ENCODE measurements at places on chromosomes 7 and 10.

DNA sequence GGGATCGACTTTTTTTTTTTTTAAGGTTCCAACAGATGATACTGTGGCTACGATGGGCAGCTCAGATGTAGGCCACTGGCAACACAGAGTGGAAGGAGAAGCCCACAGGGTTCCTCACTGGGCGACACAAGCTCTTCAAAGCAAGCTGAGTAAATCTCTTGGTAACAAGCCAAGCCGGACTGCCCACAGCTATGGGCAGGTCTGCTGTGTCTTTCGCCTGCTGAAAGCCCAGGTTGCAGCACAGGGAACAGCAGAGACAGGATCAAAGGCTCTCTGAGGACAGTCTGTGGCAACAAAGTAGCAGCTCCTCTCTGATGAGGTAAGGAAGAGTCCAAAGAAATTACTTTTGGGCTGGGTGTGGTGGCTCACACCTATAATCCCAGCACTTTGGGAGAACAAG lies 83.6 kb downstream of the KCNMA1 start:
- no peak for DNase-seq

DNA sequence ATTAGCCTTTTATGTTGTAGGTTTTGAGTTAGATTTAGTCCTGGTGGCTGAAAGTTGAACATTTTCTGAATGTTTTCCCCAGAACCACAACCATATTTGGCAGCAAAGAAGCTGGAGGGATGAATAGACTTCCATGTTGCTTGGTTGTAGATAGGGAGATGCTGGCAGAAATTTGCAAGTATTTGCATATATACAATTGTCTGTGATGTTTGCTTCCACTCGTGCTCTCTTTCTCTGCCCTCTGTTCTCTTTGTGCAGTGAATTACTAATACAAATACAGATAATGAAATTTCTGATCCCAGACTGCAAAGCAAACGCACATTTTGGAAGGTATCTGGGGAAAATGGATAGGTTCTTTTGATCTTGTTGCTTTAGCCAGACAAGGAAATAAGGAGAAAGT lies 96.1 kb downstream of the SNX10 start:
- no peak for DNase-seq

DNA sequence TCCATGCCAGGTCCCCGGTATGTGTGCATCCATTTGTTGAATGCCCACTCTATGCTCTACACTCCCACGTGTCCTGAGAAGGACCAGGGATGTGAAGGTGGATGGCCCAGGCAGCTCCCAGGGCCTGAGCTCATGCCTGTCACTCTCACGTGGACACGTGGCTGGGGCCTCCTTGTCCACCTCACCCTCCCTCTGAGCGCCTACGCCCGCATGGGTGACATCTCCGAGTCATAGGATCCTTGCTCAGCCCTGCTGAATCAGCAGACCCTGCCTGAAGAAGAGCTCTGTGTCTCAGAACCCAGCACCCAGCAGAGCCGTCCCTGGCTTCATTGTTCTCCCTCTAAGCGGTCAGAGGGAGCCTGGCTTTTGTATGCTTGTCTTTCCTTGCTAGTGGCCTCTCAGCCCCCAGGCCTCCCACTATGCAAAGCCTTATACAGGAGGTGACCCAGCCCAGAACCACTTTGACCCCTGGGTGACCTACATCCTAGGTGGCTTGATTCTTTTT lies 107.9 kb upstream of the PPIF start:
- peak; percentile 55 for DNase-seq

- DNase-seq, result no peak
Measured at GRCh38 chr7:94396037-94396431, 1.3 kb downstream of the COL1A2 start.

DNA sequence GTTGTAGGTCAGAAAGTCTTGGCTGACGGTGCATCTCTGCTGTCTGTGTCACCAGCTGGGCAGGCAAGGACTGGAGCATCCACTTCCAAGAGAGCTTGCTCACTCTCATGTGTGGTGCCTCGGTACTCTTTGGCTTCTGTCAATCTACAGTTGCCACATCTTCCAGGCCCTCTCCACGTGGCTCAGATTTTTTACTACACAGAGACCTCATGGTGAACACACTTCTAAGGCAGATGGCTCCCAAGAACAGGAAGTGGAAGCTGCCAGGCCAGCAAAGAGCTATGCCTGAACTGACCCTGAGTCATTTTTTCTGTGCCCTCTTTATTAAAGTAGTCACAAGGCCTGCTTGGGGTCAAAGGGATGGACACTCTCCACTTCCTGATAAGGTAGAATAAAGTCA lies 351.5 kb upstream of the AUTS2 start:
- DNase-seq, result peak; percentile 34

- DNase-seq, result no peak
Measured at GRCh38 chr10:93656155-93656554, 43.8 kb downstream of the PDE6C start.

- DNase-seq, result no peak
Measured at GRCh38 chr10:66167816-66168215, 758.0 kb upstream of the LRRTM3 start.

- no peak for DNase-seq
Measured at GRCh38 chr10:121942749-121943416, 15.1 kb upstream of the ATE1 start.

GRCh38 chr7:122092964-122093797 lies 50.9 kb downstream of the AASS start:
- DNase-seq, result peak; percentile 50

DNA sequence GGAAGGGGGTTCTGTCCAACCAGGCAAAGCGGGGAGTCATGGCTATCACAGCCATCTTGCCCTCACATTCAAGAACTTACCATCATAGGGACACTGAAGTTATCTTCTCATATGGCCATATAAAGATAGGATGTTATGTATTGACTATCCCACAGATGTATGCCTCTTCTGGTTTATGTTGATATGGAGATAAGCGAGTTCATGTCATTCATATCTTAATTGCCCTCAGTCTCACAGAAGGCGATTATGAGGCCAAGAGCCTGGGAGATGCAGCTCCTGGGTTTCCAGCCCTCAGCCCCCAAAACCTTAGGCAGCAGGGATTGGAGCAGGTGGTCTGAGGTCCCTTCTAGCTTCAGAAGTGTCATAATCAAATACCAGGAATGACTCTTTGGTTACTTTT lies 8.5 kb upstream of the ANKRD61 start:
- no peak for DNase-seq

DNA sequence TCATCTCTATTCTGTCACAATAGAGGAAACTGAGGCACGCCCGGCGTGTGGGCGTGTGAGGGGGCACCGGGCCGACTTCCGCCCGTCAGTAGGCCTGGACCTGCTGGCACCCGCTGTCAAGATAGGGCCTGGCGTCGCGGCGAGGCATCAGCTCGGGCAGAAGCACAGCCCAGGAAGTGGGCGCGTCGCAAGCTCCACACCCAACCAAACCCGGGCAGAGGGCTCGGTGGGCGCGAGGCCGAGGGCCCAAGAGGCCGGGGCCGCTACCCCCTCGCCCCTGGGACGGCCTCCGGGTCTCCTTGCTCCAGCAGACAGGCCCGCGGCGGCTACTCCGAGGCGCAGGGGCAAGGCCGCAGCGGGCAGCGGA lies 91.2 kb downstream of the SPAG6 start:
- no peak for DNase-seq

- no peak for DNase-seq
Measured at GRCh38 chr10:92064506-92064905, 140.9 kb downstream of the BTAF1 start.
